ENCODE measurements at places on chromosomes 11 and 22.

DNA sequence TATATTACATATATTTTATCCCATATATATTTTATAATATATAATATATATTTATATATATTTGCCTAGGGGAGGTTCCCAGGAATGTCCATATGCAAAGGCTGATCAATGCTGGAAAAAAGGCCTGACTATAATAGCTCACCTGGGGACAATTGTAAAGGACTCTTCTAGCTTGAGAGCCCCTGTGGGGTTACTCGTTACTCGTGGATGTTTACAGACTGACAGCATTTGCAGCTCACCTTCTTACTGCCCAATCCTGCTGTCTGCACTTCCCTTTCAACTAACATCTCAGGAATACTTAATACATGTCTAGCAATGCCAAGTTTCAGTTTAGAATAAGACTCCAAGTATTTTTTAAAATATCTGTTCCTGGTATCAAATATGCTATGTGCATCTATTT, 1365.4 kb upstream of the RAG2 start:
- H3K27me3 ChIP-seq, result no peaks in the 10 kb centered on the region
- no peaks in the 10 kb centered on the region for H3K4me1 ChIP-seq
- no peak overlapping the region for H3K4me3 ChIP-seq
- H3K36me3 ChIP-seq, result no peaks in the 10 kb centered on the region
- no peak for DNase-seq

GRCh38 chr11:21612326-21612725, 580.6 kb upstream of the ANO5 start:
- no peak for DNase-seq
- H3K27ac ChIP-seq, result no peak overlapping the region
- no peaks in the 10 kb centered on the region for H3K4me1 ChIP-seq
- H3K36me3 ChIP-seq, result no peaks in the 10 kb centered on the region
- no peak overlapping the region for H3K4me3 ChIP-seq

DNA sequence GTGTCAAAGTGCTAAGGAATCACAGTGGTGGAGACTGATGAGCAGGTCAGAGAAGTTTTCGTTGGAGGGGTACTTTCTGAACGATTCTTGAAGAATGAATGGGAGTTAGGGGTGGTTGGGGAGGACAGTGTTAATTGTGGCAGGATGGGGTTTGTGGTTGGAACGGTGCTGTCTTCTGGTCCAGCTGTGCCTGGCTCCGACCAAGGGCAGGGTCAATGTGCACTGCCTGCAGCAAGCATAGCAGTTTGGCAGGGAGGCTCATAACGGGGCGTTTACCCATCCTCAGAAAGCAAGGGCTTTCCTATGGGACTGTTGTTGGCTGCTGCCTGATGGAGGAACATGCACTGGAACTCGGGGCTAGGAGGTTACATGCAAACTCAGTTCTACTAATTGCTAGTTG, 265.8 kb downstream of the KIRREL3 start:
- H3K4me1 ChIP-seq, result peaks cover 4% of the 10 kb centered on the region
- H3K36me3 ChIP-seq, result no peaks in the 10 kb centered on the region
- no peak overlapping the region for H3K4me3 ChIP-seq
- no peak for DNase-seq
- peaks cover 16% of the 10 kb centered on the region for H3K27me3 ChIP-seq
- no peak overlapping the region for H3K27ac ChIP-seq

DNA sequence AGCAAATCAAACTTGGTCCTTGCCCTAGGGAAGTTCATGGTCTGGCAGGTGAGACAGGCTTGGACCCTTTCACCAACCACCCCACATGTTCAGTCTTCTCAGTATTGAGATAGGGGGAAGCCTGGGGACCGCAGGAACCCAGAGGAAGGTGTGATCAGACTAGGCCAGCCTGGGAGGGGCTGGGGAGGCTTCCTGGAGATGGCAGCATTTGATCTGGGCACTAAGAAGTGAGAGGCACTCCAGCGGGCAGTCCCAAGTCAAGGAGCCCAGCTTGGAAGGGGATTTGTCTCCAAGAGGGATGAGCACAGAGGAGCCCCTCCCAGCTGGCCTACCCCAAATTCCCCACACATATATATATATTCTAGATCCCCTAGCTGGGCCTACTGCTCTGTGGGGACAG, 5.4 kb downstream of the LRRC32 start:
- no peak for DNase-seq
- H3K27ac ChIP-seq, result peak overlapping the region; percentile 84
- H3K36me3 ChIP-seq, result peaks cover 6% of the 10 kb centered on the region
- H3K27me3 ChIP-seq, result no peaks in the 10 kb centered on the region
- peak overlapping the region; percentile 39 for H3K4me3 ChIP-seq

Measured in effector memory CD8-positive, alpha-beta T cell (primary cell).